ENCODE measurements at places on chromosomes 1 and 21.
A peak's percentile ranks its signal among the peaks of the same experiment; 100 is the strongest.

GRCh38 chr21:23496729-23497128 lies 2110.6 kb downstream of the MRPL39 start:
- no peak for DNase-seq

GRCh38 chr1:50665413-50665812 lies 242.2 kb upstream of the DMRTA2 start:
- no peak for DNase-seq

GRCh38 chr1:108016451-108016920 lies 51.5 kb upstream of the VAV3 start:
- no peak for DNase-seq

GRCh38 chr1:237608433-237608832 lies 282.3 kb downstream of the ZP4 start:
- no peak for DNase-seq

DNA sequence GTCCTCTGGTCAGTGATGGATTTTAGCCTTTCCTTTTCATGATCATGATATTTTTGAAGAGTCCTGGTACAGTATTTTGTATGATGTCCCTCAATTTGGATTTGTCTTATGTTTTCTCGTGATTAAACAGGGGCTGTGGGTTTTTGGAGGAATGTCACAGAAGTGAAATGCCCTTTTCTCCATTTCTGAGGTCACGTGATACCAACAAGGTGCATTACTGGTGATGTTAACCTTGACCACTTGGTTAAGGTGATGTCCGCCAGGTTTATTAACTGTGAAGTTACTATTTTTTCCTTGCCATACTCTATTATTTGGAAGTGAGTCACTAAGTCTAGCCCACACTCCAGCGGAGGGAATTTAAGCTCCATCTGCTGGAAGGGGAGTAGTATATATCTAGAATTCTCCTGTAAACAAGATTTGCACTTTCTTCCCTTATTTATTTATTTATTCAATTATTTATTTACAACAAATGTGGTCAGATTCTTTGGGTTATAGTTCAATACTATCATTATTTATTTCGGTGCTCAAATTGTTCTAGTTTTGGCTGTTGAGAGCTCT lies 123.4 kb downstream of the HIVEP3 start:
- no peak for DNase-seq

DNA sequence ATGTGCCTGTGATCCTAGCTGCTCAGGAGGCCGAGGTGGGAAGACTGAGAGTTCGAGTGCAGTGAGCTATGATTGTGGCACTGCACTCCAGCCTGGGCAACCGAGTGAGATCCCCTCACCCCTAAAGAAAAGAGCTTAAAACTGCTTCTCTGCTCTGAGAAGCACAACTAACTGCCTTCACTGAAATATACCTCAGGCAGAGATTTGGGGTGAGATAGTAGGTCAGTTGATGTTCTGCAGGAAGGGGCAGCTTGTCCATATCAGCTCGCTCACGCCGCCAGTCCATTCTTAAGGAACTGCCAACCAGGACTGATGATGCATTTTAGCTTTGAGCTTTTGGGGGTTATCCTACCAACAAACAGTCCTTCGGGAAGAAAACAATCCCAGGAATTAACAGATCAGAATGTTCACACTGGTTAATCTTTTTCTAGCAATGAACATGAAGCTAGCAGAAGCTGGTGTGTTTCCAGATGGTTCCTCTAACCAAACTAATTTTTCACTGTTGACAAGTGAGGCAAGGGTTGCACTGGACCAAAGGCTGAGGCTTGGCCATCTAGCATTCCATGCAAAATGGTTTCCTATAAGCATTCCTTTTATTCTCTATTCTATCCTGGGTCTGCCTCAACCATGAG lies 31.6 kb downstream of the LHX4 start:
- DNase-seq: no peak

DNA sequence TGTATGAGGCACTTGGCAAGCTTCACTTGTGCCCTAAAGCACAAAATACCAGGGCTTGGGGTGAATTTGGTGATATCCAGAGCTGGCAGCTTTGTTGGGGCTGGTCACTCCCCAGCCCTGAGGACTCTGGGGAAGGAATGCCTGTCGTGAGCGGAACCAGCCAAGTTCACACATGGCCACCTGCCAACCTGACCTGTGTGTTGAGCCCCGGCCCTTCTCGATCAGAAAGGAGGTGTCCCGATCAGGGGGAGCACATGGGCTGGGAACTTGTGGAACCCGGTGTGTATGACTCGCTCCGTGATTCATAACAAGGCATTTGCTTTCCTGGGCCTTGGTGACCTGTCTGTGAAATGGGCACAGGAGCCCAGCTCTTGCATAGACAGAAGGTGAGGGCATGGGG lies 43.1 kb downstream of the AGPAT3 start:
- no peak for DNase-seq

DNA sequence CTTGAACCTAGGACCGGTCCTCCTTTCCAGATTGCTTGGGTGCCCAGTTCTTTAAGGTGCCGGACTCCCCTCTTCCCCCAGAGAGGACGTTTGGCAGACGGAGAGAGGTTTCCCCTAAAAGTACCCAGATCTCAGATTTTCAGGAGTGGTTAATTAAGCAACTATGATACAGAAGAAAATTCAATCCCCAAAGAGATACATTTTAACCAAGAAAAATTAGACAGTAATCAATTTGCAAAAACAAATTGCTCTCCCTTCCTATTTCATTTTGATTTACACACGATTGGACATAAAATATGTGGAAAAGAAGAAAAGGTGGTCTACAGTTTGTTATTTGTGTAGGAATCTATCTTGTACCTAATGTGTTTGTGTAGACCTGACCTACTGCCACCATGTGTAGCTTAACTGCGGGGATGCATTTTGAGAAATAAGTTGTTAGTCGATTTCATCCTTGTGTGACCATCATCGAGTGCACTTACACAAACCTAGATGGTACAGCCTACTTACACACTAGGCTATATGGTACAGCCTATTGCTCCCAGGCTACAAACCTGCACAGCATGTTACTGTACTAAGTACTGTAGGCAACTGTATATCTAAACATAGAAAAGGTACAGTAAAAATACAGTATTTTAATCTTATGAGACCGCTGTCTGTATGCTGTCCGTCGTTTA lies 755 bp downstream of the RPAP2 start:
- no peak for DNase-seq

- DNase-seq: no peak
These were observed 6.1 kb upstream of the LHX8 start for GRCh38 chr1:75127916-75128717.

- DNase-seq: no peak
These were observed 436.5 kb downstream of the LMO4 start for GRCh38 chr1:87765057-87765680.

GRCh38 chr1:31834501-31834900 lies 18.7 kb upstream of the SPOCD1 start:
- DNase-seq: no peak

DNA sequence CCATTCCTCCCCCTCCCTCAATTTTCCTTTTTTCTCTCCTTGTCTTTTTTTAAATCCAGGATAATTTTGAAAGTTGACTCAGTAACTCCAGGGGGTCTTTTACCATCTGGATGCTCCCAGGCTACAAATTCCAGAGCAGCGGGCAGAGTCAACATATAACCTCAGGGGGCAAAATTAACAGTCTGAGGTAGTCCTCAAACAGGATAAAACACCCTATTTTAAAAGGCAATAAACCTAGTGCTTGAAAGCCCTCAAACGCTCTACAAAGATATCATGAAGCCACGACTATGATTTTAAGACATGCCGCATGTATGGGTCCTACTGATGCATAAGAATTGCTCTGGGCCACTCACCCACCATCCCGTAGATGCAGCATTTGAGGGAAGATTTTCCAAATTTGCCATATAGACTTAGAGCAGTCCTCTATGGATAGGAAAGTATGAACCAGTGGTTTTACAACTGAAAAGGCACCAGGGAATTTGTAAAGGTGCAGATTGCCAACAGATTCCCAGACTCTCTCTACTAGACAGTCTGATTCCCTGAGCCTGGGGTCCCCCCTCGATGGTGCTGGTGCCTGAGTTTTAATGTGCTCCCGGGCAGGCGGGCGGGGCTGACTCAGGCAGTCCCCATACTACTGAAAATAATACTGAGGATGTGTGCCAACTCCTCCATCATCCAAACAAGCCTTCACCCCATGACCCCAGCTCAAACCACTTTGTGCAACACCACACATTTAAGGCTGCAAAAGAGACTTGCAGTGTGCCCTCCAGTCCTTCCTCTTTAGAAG lies 37.2 kb downstream of the PTPN14 start:
- DNase-seq: no peak

GRCh38 chr1:18934205-18935000 lies 22.1 kb downstream of the IFFO2 start:
- peak; percentile 61 for DNase-seq

- DNase-seq: no peak
These were observed 48.6 kb downstream of the PTPRC start for GRCh38 chr1:198687429-198687828.

- DNase-seq: no peak
These were observed 787 bp downstream of the PTGFR start for GRCh38 chr1:78491451-78492071.

- no peak for DNase-seq
These were observed 31.0 kb downstream of the CITED4 start for GRCh38 chr1:40831001-40831732.

DNA sequence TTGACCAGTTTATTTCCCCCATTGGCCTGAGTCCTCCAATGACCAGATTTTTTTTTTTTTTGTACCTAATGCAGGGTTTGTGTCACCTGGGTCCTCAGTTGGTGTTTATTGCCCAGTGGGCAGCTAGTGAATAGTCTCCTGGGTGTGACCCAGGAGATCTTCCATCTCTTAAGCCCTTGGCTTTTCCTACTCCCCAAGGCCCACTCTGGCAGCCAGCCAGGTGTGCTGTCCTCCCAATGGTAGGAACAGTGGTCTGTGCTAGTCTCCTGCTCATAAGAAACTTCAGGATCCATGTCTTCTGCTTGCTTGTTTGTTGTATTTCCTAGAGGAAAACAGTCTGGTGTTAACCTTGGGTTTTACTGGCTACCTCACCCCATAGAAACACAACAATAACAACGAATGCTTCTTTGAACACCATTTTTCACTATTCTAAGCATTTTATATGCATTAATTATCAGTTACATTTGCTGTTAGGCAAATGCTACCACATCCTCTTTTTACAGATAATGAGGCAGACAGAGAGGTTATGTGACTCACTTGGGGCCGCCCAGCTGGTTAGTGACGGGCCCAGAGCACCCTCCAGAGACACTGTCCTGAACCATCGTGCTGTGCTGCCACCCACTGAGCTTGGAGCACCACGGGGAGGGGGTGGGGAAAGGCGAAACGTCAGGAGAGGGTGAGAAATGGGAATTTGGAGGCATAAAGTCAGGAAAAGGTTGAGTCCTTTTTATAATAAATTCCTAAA lies 107.5 kb downstream of the HIVEP3 start:
- no peak for DNase-seq

DNA sequence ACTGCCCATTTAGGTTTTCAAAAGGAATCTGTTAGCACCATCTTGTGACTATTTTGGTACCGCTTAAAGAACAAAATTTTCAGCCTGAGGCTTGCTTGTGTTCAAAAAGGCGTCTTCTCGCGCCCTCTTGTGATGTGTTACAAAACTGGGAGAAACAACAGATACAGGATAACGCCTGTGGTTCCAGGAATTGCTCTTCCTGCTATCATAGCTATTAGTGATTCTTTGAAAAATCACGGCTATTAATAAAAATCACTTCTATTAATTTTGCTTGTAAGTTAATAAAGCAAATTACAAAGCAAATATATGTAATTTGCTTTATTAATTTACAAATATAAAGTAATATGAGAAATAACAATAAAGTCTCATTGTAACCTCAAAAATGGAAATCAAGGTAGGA lies 82.2 kb upstream of the ABCD3 start:
- peak; percentile 91 for DNase-seq

DNA sequence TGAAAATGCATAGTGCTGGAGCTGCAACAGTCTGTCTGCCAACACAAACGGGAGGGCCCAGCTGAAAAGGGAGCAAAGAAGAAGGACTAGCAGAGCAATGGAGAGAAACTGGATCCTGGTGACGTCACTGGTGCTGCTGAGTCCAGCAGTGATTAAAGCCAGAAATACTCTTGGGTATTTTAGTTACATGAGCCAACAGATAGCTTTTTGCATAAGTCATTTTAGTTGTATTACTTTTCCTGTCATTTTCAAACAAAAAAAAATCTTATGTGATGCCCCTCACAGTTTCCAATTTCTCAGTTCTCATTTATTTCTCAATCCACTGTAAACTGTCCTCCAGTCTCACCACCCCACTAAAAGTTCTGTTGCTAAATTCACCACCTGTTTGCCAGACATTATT lies 38.7 kb upstream of the NEK7 start:
- no peak for DNase-seq

GRCh38 chr1:190084552-190084951 lies 393.1 kb downstream of the BRINP3 start:
- peak; percentile 3 for DNase-seq

DNA sequence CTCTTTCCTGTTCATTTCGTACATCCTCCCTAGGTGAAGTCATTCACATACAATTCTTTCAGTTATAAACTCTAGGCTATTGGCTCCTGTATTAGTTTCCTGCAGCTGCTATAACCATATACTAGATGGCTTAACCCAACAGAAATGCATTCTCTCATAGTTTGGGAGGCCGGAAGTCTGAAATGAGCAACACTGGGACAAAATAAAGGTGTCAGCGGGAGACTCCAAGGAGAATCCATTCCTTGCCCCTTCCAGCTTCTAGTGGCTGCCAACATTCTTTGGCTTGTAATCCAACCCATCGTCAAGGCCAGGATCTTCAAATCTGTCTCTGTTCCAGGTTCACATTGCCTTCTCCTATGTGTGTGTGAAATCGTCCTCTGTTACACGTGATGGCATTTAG lies 71.3 kb downstream of the TOR3A start:
- DNase-seq: no peak

GRCh38 chr1:115829947-115830346 lies 11.0 kb downstream of the NHLH2 start:
- no peak for DNase-seq

GRCh38 chr21:42164064-42164789 lies 54.7 kb upstream of the ABCG1 start:
- DNase-seq: peak; percentile 31

GRCh38 chr21:34935452-34935851 lies 113.7 kb downstream of the RUNX1 start:
- no peak for DNase-seq

DNA sequence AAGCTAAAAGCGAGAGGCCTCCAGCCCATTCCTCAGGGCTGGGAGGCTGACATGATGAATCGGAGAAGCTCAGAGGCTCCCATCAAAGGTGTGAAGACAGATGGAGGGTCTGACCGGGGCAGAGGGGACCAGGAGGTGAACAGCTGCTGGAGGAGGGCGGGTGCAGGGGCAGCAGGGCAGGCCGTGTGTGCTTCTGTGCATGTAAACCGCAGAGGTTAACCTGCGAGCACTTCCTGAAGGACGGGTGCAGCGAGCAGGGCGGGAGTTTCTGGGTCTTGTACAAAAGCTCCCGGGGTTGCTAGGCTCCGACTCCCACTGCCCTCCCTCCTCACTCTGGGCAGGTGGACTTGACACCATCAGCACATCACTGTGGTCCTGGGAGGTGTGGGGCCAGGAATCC lies 75.2 kb downstream of the PAX7 start:
- DNase-seq: peak; percentile 1

Data from DMS153 (cell line).